Ovary (tissue), 10 donors: ENCODE measurements at places on chromosomes 11 and 22.

GRCh38 chr11:119910051-119910450, 181.1 kb upstream of the NECTIN1 start:
- DNase-seq: no peak

GRCh38 chr11:123484448-123484847, 54.4 kb downstream of the GRAMD1B start:
- DNase-seq: no peak

DNA sequence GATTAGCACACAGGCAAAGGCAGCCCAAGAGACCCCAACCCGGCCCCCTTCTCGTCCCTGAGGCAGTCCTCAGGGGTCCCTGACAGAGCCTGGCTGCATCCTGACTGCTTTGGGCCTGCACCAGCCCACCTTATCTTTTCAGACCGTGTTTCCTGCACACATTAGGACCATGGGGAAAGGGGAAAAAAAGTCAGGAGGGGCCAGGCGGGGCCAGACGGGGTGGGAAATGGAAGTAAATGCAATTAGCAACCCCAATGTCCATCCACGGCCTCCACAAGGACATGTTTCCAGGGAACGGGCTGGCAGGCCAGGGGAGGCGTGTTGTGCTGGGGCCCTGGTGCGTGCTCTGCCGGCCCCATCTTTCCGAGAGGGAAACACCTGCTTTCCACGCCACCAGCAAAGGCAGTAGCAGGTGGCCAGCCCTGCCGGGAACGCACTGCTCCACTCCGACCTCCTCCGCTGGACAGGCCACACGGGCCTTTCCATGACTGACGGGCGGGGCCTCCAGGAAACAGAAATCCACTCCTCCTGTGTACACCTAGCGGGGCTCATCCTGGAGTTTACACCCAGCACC, 7.4 kb downstream of the EHD1 start:
- no peak for DNase-seq

DNA sequence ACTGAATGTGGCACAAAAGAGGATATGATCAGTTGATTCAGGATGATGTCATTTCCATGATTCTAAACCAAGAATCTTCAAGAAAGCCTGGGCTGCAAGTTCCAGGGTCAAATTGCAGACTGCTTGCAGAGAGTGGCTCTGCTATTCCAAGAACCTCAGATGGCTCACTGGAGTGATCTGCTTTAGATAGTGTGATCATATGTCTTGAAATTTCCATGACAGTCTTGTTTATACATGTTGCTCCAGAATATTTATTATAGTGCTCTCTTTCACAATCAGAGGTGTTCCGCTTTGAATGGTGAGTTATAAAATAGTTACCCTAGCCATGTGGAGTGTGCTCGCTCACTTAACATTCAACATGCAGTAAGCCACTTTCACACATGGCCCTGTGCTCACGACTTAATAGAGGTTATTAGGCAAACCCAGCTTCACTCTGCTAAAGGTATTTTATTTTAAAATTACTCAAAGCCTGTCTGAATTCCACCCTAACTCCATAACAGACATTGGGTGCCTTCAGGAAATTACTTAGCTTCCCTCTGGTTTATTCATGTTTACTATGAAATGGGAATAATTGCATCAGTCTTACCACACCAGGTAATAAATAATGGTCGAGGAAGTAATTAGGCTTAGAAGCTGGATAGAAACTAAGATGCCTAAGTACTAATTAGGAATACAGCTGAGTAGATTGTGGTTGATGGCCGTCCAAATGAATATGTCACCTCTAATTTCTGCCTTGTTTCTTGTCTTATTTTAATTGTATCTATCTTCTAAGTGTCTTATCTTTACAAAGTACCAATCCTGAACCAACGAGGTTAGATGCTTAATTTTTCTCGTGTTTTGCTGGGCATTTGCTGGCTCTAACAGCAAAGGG, 187.9 kb downstream of the ETS1 start:
- DNase-seq: no peak

DNA sequence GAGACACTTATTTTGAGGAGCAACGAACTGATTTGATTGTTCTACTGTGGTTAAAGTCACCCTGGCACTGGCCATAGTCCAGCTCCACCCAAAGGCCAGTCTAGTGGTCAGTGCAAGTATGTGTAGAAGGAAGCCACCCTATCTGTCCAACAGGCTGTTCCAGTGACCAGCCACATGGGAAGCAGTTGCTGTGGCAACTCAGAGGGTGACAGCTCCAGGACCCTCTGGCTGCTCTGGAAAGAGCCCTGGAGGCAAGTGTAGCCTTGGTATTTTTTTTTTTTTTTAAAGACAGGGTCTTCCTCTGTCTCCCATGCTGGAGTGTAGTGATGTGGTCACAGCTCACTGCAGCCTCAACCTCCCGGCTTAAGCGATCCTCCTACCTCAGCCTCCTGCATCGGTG, 27.8 kb downstream of the LMO1 start:
- DNase-seq: no peak

DNA sequence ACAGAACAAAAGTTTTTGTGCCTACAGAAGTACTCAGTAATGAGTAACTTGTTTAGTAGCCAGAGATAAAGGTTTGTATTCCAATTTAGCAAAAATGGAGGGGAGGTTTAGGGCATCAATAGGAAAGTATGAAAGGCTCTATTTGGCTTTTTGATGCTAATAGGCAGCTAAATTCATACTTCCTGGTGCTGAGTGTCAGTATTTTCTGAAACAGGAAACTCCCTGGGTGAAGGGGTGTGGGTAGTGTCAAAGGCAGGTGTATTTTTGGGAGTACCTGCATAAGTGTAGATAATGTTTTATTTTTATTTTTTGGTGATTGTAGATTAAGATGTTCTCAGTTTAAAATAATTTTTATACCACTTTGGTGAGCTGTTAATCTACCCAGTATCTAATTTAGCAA, 29.3 kb upstream of the MMP7 start:
- no peak for DNase-seq

DNA sequence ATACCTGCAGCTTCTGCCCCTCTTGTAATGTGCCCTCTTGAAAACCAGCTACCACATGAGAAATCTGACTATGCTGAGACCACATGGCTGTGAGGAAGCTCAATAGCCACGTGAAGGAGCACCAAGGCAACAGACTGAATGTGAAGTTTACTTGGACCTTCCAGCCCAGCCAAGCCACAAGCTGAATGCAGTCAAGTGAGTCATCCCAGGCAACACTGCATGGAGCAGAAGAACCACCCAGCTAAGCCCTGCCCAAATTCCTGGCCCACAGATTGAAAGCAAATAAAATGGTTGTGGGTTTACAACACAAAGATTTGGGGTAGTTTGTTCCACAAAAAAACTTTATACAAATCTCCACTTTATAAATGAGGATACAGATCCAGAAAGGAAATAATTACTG, 114.5 kb downstream of the TIMP3 start:
- no peak for DNase-seq

DNA sequence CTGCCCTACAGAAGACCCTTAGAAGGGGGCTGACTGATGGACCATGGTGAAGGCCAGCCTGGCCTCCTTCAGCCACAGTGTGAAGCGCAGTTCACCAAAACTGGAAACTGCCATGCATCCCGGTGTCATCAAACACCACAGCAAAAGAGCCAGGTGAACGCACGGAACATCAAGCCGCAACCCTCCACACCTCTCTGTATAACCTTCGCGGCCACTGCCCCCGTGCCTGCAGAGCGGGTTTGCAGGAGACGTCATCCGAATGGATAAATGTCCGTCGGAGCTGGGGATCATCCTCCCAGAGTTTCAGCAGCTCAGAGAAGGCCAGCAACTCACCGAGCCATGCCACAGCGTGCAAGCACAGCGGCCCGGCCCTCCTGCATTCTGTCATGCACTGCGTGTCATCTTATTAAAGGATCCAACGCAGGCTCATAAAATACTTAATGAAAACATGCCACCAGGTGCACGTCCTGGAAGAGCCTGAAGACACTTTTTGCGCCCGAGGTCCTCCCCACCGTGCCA, 309.9 kb downstream of the BRD1 start:
- DNase-seq: no peak

DNA sequence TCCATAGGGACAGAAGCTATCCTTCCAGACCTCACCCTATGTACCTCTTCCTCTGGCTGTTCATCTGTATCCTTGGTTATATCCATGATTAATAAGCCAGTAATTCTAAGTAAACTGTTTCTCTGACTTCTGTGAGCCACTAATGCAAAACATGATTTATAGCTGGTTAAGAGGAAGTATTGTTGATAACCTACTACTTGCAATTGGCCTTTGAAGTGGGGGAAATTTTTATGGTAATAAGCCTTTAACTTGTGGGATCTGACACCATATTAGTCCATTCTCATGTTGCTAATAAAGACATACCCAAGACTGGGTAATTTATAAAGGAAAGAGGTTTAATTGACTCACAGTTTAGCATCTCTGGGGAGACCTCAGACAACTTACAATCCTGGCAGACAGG, 21.9 kb downstream of the CASP12 start:
- no peak for DNase-seq

DNA sequence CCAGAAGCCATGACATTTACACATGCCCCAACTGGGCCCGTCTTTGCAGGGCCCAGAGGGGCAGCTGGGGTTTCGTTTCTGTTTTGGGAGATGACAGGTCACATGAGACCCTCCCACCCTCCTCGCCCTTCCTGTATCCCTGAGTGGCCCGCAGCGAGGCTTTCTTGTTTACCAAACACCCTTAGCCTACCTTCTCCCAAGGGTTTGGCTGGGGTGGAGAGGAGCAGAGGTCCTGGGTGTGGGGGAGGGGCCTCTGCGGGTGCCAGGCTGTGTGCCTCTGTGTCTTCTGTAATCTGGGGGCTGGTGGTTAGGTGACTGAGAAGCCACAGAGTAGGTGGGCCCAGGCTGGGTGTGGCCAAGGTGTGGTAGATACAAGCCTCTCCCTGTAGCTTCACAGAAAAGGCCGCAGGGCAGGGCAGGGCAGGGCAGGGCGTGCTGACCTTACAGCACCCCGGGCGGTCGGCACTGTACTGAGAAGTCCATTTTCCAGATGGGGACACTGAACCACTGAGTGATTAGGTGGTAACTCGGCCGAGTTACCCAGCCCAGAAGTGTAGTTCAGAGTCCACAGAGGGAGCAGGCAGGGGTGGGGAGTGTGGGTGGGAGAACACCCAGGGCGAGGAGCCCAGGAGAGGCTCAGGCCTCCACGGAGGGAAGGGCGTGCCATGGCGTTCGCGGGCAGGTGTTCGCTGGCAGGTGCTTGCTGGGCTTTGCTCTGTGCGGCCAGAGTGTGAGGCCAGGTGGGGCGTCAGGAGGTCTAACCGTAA, 8.7 kb downstream of the PRR5 start:
- no peak for DNase-seq

DNA sequence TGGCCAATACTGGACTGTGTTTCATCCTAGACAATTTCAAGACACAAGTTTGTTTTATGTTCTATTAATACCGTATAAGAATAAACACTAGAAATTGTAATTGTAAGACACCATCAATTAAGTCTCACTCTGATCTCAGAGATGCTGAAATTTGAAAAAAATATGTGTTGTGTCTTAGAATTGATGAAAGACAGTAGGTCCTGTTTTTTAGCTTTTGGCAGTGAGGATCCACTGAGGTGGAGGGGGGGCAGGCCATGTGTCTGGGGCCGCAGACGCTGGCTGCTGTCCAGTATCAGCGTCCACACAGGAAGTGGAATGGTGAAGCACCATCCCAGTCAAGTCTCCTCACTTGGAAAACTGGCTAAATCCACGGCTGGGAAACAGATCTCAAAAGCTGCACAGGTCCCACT, 22.5 kb upstream of the ALG8 start:
- DNase-seq: peak; percentile 82

DNA sequence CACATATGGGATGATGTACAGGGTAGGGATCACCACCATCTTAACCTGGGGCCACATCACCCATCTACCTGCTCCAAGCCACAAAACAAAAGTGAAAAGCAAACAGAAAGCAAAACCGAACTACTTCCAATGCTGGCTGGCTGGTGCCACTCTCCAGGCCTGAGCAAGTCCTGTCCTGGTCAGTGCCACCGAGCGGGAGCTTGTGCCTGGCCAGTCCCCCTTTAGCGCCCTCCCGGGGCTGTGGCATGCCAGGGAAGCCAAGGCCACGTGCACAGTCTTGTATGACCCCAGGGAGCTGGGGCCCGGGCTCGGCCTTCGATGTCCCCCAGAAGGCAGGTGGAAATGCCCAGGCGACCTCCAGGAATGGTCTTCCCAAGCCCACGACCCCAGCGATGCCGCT, 17.9 kb upstream of the NAP1L4 start:
- DNase-seq: no peak

DNA sequence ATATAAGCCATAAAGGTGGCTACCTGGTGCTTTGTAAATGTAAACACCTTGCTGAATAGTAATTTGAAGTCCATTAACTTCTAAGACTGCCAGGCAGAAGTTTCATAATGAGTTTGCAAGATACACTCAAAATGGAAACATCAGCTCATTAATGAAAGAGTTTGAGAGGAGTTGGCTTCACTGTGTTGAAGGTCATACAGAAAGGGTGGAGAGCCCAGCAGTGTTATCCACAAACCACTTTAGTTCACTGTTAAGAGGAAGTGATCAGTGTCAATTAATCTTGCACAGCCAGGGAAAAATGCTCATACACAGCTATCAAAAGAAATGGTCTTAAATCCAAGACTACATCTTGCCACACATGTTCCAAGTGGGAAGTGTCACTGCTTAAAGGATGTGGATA, 689.4 kb downstream of the JRKL start:
- DNase-seq: no peak

DNA sequence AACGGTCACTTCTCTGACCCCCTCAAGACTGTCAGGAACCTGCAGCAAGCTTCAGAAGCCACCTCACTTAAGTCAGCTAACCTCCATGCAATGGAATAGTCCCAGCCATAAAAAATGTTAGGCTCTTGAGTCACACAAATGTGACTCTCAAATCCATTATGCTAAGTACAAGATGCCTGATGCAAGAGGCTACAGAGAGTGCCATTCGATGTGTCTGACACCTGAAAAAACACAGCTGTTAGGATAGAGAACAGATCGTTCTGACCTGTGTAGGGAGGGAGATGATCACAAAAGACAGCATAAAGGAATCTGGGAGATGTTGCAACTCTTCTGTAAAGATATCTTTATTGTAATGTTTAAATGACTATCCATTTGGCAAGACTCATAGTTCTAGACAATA, 712.4 kb downstream of the TBC1D22A start:
- no peak for DNase-seq

GRCh38 chr11:14642453-14642852, 1.2 kb upstream of the PDE3B start:
- DNase-seq: no peak

DNA sequence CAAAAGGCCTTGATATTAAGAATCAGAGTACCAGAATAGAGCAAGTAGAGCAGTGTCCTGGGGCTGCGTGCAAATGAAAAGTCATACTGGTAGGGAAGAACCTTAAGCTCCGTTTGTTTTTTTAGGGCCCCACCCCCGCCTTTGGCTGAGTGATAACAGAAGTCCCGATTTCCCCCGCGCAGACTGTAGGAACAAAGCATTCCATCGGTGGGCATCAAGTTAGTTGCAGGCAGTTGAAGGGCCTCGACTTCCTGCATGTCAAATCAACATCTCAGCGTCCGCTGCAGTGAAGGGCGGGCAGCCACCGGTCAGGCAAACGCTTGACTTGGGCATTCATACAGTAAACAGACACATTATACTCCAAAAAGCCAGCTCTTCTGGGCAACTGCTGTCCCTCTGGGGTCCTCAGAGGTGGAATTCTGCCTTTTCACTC, 11.7 kb downstream of the LRP4 start:
- no peak for DNase-seq

- DNase-seq: no peak
These were observed 122.2 kb downstream of the DCDC1 start for GRCh38 chr11:31247321-31247720.

- DNase-seq: no peak
These were observed 24.1 kb downstream of the FDX1 start for GRCh38 chr11:110453684-110454354.
